AG10803 (cell line): ENCODE measurements at places on chromosomes 7 and 10.

DNA sequence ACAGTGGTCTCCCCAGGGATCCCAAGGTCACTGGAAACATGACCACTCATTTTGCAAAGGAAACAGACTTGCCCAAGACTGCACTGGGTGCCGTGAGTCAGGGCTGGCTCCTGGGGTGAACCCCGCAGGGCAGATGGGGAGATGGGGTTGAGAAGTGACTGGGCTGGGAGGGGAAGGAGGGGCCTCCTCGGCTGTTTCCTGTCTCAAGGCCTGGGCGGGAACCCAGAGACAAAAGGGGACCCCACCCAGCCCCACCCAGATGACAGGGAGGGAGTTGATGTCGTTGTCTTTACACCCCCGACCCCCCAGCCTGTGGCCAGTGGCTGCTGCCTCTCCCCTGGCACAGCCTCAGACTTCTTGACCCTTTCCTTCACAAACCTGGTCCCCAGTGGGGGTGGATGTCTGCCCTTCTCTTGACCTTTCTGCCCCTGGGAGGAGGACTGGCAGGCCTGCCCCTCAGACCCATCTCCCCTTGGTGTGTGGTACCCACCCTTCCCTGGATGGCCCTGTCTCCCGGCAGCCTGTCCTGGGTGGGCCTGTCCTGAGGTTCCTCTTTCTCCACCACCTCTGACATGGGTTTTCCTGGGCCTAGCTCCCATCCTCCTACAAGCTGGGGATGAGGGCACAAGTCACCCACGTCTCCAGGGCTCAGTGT is 1.4 kb downstream of the MYO1G start:
- no peak for DNase-seq

DNA sequence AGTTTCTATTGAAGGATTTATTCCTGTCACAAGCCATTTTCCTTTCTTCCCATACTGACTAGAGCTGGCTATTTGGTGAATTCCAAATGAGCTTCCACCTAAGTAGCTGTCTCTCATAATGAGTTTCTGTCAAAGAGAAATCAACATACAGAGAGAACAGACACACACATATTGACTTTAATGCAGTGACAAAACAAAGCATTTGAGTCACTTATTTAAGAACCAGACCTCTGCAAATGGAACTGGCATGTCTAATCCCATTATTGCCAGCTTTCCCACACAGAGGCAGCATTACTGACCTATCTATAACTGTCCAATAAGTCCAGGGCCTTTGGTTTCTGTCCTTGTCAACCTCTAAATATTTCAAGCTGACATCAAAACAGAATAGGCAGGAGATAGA is 179.3 kb upstream of the CSTF2T start:
- DNase-seq = no peak

DNA sequence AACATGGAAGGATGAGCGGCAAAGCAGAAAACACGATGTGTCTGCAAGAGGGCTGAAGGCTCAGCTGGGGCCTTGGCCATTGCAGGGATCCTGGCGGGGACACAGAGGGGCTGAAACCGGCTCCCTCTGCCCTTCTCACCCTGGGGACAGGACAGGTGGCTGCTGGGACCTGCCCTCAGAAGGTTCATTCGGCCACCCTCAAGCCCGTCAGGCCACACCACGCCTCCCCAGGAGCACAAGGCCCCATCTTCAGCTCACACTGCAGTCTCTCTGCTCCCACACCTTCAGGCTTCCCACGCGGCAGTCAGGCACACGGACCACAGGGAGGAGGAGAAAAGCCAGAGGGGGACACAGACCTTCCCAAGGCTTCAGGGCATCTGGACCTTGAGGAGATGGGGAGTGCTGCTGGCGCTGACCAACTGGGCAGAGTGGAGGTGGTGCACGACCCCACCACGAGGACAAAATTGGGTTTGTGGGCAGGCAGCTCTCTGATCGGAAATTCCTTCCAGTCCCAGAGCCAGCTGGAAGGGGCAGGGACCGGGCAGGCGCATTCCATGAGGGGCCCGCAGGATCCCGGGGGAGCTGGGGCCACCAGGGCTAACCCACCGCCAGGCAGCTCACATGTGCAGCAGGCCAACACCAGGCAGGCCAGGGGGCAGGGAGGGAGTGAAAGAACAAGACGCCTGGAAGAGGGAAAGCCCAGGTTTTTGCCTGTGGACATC is 104.0 kb downstream of the MAD1L1 start:
- no peak for DNase-seq

DNA sequence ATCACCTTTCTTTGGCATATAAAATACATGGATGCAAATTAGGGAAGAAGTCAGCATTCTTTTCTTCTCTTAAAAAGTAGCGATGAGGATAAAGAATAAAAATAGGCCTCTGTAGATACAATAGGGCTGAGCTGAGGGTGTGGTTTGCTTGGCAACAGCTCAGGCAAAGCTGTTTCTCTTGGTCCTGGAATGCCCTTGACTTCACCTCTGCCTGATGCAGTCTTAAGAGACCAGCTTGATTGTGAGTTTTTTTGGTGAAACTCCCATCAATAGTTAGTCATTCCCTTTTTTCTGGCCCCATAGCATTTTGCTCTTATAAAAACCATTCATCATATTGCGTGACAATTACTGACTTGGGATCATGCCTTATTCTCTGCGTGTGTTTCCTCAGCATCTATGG is 42.1 kb upstream of the MKLN1 start:
- peak; percentile 59 for DNase-seq

GRCh38 chr7:146544748-146545147 is 428.1 kb downstream of the CNTNAP2 start:
- no peak for DNase-seq

GRCh38 chr10:89471110-89471809 is 56.9 kb downstream of the IFIT5 start:
- peak; percentile 56 for DNase-seq

GRCh38 chr10:576130-576465 is 113.4 kb downstream of the DIP2C start:
- DNase-seq = peak; percentile 67

GRCh38 chr10:128438417-128439063 is 312.3 kb upstream of the MKI67 start:
- no peak for DNase-seq

DNA sequence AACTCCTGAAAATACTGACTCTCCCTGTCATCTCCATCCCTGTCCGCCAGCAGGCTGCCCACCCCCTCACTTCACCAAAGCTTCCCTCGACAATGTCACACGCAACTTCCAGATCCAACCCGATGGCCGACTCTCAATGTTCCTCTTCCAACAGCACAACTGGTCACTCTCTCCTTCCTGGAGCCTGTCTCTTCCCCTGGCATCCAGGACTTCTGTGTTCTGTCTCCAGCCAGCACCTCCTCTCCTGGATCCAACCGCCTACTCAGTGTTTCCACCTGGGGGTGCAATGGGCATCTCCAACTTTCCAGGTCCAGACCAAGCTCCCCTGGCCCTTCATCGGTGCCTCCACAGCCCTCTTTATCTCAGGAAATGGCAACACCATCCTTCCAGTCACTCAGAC is 8.6 kb downstream of the CPA5 start:
- no peak for DNase-seq

DNA sequence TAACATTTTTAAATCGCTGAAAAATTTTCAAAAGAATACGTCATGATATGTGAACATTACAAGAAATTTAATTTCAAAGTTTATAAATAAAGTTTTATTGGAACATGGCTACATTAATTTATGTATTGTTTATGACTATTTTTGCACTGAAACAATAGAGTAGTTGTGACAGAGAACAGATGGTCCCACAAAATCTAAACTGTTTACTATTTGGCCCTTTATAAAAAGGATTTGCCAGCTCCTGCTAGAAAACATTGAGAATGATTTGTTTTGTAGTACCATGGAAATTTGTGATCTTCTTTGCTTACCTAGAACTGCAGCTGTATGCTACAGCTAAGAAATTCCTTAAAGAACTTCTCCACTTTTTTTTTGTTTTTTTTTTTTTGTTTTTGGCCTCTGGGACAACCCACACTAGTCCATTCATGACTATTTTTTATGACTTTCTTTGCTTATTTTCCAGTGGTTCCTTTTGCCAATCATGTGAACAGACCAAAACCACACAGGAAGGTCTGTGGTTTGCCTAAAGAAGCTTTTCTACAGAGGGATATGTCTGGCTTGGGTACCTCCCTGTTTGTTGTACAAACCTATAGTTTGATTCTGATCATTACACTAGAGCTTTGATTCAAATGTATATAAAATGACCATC is 55.7 kb downstream of the ST7 start:
- peak; percentile 43 for DNase-seq
